ENCODE measurements at places on chromosomes 3 and 15. TPM values are rescaled to one million over a fixed set of nuclear protein-coding genes. Genes with fewer than 3 reads are reported as not detected.

DNA sequence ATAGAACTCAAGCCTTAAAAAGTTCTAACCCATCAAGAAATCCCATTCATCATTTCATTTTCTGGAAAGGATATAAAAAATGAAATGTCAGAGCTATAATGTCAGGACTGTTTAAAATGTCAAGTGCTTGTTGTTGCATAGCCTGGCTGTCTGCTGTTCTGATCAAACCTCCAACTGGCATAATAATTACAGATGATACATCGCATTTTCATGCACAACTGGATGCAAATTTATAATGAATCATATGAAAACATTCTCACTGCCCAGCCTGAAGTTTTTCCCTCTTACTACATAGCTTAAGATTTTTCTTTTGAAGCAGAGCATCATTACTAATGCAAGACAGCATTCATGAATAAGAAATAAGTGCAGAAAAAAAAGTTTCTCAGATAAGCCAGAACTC lies 46.5 kb downstream of the GUCA1C start:
- DNase-seq = no peak

CHAC1 gene
- total RNA-seq = 62.2 TPM

RAF1 gene
- 111 TPM for total RNA-seq

DNA sequence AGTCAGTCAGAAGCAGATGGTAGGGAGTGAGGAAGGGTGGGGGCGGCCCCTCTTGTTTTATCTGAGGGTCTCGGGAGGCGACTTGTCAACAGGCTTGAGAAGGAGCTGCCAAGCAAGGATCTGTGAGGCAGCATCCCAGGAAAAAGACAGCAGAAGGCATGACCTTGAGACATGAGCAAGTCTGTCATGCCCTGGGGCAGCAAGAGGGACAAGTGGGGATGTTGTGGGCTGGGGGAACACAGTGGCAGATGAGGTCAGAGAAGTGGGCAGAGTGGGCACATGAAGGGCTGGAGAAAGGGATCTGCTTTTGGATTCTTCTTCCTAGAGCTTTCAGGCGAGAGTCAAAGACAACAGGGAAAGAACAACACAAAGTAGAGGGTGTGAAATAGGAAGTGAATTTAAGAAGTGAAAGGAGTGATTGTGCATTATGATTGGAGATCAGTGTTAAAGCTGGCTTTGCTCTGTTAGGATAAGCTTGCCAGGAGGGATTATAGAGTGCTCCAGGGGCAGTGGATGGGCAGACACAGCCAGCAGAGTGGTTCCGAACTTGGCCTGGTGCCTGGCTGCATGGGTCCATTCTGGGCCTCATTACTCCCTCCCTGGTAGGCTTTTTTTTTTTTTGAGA lies 73.3 kb downstream of the USP13 start:
- DNase-seq = no peak
